ENCODE measurements at places on chromosomes 12 and 14.

DNA sequence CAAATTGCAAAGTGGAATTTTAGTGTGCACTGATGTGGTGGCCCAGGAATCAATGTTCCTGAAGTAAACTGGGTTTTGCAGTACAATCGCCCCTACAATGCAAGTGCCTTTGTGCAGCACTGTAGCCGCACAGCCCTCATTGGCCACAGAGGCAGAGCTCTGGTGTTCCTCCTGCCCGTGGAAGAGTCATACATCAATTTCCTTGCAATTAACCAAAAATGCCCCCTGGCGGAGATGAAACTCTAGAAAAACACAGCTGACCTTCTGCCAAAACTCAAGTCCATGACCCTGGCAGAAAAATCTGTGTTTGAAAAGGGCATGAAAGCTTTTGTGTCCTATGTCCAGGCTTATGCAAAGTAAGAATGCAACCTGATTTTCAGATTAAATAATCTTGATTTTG lies 117.9 kb upstream of the PRB2 start:
- no peak for DNase-seq

DNA sequence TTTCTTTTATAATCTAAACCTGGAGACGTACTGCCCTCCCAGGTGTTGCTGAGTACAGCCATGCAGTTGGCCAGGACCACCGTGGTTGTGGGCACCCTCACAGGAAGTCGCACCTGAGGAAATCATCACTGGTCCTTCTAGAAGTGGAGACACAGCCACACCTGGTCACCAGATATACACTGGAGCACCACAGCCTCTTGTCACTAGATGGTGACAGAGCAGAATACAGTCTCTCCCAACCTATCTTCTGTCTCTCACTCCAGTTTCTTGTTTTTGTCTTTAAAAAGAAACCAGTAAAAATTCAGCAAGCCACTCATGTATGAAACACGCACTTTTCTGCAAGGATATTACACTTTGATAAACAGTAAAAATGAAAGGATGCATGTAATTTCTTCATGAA lies 43.1 kb upstream of the GPHB5 start:
- no peak for DNase-seq

DNA sequence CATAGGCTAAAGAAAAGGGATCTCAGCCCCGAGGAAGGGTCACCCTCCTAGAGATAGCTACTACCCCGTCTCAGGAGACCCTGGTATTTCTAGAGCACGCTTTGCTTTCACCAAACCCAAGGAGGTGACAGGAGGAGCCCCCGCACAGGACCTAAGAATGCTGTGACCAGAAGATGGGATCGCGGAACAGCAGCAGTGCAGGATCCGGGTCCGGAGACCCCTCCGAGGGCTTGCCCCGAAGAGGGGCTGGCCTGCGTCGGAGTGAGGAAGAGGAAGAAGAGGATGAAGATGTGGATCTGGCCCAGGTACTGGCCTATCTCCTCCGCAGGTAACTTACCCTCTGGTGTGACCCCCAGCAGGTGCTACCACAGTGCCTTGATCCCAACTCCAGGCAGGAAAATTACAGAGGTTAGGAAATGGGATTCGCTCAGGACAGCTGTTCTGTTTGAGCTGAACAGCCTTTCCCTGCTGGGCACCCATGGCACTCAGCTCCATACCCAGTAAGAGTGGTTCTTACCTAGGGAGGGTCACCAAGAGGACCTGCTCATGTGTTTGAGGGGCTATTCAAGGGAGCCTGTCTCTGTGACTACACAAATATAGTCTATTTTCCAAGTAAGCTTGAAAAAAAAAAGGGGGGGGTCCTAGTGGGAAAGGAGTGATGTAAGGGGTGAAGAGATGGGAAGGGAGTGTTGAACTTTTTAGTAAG lies 826 bp upstream of the NRL start:
- no peak for DNase-seq

- no peak for DNase-seq
These were observed 31.1 kb upstream of the GPR132 start for GRCh38 chr14:105096206-105096875.

DNA sequence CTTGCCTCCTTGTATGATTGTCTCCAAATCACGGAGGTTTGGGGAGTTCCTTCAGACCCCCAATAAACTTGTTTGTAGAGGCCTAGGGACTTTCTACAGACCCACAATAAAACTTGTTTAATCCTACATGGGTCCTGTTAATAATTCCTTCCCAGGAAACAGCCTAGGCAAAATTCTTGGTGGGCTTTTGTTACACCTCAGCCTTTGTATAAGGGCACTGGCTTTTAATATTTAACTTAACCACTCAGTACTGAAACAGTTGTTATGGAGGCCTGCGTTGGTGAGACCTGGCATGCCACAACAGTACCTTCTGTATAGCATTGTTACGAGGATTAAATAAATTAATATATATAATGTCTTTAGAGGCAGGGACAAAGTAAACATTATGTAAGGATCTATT lies 32.7 kb upstream of the FAR2 start:
- no peak for DNase-seq

- no peak for DNase-seq
These were observed 33.3 kb downstream of the WNK1 start for GRCh38 chr12:785706-786105.

GRCh38 chr12:96150442-96150841 lies 43.7 kb upstream of the ELK3 start:
- DNase-seq, result no peak

DNA sequence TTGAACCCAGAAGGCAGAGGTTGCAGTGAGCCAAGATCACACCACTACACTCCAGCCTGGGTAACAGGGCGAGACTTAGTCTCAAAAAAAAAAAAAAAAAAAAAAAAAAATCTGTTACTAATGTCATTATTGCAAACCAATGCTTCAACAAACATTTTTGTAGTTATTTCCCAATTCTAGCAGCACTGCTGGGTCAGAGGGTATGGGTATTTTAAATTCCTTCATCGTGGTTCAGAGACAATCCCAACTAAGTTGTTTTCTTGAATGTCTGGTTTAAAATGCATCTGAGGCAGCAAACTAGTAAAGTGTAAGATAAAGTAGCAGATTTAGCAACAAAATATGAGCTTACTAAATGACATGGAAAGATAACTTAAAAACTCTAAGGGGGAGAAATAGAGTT lies 65.6 kb downstream of the FERMT2 start:
- DNase-seq, result no peak

- DNase-seq, result no peak
These were observed 13.2 kb downstream of the KCNH5 start for GRCh38 chr14:63032076-63032475.

DNA sequence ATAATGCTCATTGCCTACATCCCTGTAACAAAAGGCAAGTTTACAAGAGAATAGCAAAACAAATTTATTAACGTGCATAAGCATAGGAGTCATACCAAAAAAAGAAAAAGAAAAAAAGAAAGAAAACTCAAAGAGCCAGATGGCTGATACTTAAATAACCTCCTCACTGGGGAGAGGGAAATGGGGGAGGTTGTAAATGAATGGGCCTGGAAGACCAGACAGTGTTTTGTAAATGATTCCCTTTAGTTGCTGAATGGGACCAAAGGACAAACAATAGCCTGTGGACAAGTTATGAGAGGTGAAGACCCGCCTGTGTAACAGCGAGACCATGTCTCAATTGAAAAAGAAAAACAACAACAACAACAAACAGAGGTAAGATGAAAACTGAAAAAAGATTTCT lies 35.3 kb downstream of the CAPS2 start:
- no peak for DNase-seq

DNA sequence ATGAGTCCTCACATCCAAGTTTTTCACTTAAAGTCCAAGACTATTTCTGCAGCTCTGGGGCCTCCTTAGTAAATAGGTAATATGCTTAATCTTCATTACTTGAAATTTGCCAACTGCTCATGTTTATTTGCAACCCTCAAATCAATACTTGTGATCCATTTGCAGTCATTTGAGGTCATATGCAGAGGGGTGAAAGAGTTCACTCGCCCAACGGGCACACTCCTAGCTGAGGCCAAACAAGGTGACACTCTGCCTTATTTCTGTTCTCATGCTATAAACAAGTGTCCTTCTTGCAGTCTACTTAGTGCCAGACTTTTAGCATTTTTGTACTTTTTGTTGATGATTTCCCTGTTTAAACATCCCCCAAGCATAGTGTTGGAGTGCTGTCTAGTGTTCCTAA lies 409.9 kb downstream of the AEBP2 start:
- DNase-seq, result no peak

DNA sequence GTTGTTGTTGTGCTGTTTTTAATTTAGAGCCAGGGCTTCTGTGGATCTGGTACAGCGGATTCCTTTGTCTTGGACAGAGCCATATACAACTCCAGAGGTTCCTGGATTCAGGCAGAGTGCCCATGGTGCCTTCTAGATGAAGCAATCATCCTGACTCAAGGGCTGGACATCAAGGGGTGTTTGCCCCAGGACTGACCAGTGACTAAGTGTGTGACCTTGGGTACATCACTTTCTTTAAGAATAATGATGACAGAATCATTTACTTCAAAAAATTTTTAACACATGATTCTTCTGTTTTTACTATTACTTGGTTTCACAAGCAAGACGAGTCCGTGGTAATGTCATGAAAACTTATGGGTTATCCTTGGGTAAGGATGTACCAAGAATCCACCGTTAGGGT lies 397.3 kb downstream of the ZFP36L1 start:
- no peak for DNase-seq

Measured in ACHN (cell line).